NCI-H1092 treated with DMSO at 0.1 percent for 48 hours (cell line): ENCODE measurements at places on chromosomes 12 and 14.

- no peak for DNase-seq
Observed at GRCh38 chr12:45732936-45733335, 3.4 kb downstream of the ARID2 start.

GRCh38 chr14:33516898-33517436, 433.9 kb downstream of the EGLN3 start:
- DNase-seq, result no peak

DNA sequence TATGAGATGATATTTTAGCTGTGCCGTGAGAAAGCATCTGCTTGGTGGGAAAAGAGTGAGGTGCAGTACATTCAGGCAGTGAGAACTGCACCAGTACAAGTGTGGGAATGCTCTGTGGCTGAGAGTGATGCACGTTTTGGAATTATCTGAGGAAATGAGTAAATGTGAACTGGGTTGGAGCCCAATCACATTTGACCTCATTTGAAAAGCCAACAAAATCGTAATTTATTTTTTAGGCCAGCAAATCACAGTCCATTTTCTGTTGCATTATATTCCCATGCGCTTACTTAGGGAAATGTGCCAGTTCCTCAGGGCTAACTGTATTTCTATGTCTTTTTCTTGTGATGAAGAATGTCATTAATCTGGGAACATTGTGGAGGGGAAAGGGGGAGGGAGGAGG, 77.3 kb downstream of the SNAPC1 start:
- DNase-seq, result no peak

DNA sequence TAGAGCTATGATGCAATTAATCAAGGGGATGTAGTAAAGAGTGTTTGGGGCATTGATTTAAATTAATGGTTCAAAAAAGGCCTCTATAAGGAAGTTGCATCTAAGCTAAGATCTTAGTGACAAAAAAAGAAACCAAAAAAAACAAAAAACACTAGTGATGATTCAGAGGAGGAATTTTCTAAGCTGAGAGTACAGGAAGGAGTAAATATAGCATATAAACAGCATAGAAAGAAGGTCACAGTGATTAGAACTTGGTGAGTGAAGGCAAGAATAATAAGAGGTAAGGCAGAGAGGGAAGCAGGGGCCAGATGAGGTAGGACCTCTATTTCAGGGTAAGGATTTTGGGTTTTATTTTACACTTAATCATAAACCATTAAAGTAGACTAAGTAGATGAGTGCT, 48.0 kb upstream of the PDZRN4 start:
- no peak for DNase-seq

GRCh38 chr12:2733493-2734355, 61.0 kb upstream of the FKBP4 start:
- DNase-seq, result no peak

- no peak for DNase-seq
Observed at GRCh38 chr12:58812214-58812613, 108.1 kb downstream of the LRIG3 start.

DNA sequence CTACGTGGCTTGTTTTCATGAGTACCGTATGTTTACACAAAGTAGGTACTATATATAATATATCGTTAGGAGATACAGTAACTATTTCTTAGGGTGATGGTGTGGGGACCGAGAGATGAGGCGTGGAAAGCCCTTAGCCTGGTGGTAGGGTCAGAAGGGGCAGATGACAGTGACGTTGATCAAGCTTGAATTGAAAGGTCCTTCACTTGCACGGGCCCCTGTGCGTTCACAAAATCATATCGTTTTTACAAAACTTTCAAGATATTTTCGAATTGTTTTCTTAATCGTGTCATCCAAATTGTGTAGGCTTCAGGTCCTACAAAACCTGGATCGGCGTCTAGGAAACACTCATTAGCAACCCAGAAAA, 881 bp upstream of the SOS2 start:
- no peak for DNase-seq

DNA sequence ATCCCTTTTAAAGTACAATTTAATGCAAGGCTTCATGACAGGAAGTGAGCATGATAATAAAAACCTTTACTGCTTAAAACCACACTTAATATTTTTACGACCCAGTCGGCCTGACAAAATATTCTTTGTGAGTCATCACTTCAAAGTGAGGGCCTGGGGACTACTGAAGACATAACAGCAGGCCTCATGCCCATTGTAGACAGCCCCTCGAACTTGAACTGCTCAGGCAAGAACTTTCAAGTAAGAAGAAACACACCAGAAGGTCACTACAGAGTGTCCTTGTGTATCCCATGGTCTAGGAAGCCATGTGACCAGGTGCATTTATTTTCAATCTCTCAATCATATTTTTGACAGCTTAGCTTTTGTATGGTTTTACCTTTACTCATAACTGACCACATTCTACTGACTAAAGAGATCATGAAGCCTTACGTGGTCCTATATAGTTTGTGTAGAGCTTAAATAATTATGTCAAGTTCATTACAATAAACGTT, 61.4 kb upstream of the MANSC4 start:
- no peak for DNase-seq

DNA sequence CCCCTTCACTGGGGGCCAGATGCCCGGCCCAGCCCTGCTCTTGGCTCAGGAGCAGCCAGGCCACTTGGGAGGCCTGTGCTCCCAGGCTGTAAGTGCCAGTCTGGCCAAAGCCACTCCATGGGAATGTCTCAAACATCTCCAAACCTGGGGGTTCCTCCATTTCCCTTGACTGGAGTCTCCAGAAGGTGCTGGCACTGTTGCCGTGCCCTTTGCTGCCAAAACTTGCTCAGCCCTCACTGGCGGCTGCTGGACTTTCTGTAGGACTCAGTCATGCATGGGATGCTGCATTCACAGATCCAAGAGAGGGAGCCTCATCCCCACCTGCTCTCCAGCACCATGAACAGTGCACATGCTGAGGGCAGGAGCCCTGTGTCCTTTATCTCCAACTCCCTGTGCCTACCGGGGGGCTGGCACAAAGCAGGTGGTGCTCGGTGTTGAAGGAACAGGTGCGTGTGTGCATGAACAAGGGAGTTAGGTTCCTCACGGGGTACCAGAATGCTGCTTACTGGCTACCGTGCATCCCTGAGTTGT, 9.6 kb upstream of the OTUB2 start:
- no peak for DNase-seq

DNA sequence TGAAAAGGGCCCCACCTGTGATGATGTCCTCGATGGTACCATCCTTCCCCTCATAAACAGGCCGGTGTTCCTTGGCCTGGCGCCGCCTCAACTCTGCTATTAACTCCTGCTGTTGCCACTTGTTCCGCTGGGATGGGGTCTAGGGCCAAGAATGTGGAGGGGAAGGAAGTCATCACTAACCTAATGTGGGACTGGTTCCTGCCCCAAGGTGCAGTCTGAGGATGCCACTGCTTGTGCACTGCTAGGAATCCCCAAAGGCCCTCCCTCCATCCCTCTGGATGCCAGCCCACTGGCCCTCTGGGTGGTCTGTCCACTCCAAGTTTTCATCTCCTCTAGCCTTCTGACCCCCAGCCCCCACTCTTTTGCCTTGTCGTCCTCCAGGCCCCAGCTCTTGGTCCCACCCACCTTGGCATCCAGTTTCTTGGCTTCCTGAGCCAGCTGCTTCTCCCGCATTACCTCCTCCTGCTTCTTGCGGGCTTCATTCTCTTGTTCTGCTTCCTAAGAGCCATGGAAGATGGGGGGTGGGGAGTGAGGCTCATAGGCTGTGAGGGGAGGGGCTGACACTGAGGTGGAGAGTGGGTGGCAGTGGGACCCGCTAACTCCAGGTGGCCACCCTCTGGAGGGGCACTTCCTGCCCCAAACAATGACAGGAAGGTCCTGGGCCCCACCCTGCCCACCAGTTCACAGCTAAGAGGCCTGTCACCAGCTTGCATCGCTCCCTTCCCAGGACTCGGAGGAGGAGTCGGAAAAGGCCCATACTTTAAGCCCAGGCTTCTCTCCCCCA, 23.7 kb downstream of the PRPF40B start:
- DNase-seq, result no peak

GRCh38 chr14:88515499-88516221, 39.1 kb downstream of the PTPN21 start:
- no peak for DNase-seq

DNA sequence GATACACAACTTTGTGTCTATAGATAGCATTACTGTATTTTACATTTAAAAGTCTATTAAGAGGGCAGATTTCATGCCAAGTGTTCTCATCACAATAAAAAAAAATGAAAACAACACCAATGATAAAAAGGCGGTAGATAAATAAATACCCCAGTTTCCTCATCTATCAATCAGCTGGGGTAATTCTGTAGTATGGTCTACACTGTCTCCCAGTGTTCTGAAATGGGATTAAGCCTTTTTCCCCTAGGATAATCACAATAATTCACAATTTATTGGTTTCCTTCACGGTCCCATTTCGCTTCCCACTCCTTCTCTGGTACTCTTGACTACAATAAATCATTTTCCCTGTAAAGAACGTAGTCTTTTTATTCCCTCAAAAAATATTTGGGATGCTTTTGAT, 114.3 kb downstream of the SSPN start:
- DNase-seq, result no peak

GRCh38 chr14:81765651-81766275, 232.1 kb upstream of the SEL1L start:
- DNase-seq, result no peak
